Karpas-422 (cell line): ENCODE measurements at places on chromosomes 7 and 10. TPM values are rescaled to one million over a fixed set of nuclear protein-coding genes. Genes with fewer than 3 reads are reported as not detected.

DNA sequence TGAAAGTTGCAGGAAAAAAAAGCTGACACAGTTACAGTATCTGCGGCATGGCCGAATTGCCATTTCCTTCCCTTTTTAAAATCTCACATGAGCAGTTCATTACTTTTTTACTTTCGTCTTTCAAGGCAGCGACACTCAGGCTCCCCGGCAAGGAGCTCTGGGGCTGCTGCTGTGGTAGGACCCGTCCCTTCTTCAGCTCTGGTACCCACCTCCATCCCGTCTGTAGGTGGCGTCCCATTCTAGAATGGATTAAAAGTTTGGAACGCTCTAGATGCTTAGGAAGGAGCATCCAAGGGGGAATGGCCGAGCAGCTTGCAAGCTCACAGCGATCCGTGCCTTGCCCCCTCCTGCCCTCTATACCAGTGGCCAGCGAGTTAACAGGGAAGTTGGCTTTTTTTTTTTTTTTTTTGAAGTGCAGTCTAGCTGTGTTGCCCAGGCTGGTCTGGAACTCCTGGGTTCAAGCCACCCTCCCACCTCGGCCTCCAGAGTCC, 22.8 kb upstream of the TTYH3 start:
- H3K27ac ChIP-seq, result no peak overlapping the region
- H3K4me1 ChIP-seq, result no peaks in the 10 kb centered on the region
- H3K4me3 ChIP-seq, result no peak overlapping the region
- no peak for DNase-seq
- H3K36me3 ChIP-seq, result no peaks in the 10 kb centered on the region
- H3K27me3 ChIP-seq, result no peaks in the 10 kb centered on the region

DNA sequence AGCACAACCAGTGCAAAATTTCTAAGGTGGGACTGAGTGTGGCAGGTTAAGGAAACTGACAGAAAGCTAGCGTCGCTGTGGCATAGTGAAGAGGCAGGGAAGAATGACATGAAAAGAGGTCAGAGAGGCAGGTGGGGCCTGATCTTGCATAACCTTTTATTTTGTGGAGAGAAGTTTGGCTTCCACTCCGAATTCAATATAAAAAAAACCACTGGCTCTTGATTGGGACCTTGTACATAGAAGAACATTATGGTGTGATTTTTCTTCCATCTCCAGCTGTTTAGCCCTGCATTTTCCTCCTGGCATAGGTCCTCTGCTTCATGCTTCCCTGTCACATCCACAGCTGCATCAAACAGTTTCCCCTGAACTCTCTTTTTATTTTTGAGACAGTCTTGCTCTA, 170.5 kb upstream of the MEOX2 start:
- H3K27ac ChIP-seq, result no peak overlapping the region
- H3K36me3 ChIP-seq, result no peaks in the 10 kb centered on the region
- H3K27me3 ChIP-seq, result no peaks in the 10 kb centered on the region
- DNase-seq, result no peak
- no peak overlapping the region for H3K4me3 ChIP-seq

GRCh38 chr7:2480070-2480408, 3.8 kb upstream of the GRIFIN start:
- H3K27me3 ChIP-seq, result no peaks in the 10 kb centered on the region
- H3K4me1 ChIP-seq, result no peaks in the 10 kb centered on the region
- no peak overlapping the region for H3K27ac ChIP-seq
- H3K36me3 ChIP-seq, result no peaks in the 10 kb centered on the region
- no peak for DNase-seq

DNA sequence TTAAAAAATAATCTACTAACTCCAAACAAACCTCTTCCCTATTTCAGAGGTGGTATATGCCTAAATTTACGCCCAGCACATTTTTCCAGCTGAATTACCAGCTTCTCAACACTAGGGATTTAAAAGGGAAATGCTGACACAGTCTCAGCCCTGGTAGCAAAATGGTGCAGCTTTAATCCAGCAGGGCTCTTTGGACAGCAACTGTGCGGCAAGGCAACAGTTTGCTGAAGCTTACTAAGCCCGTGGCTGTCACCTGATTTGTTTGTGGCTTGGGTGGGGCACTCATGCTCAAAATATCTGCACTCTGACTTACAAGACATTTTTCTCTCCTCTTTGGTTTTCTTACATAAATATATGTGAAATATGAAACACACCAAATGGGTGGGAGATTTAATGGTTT, 206.7 kb downstream of the POU6F2 start:
- no peak overlapping the region for H3K4me3 ChIP-seq
- H3K27ac ChIP-seq, result no peak overlapping the region
- DNase-seq, result no peak
- no peaks in the 10 kb centered on the region for H3K36me3 ChIP-seq
- no peaks in the 10 kb centered on the region for H3K27me3 ChIP-seq
- peaks cover 11% of the 10 kb centered on the region for H3K4me1 ChIP-seq

DNA sequence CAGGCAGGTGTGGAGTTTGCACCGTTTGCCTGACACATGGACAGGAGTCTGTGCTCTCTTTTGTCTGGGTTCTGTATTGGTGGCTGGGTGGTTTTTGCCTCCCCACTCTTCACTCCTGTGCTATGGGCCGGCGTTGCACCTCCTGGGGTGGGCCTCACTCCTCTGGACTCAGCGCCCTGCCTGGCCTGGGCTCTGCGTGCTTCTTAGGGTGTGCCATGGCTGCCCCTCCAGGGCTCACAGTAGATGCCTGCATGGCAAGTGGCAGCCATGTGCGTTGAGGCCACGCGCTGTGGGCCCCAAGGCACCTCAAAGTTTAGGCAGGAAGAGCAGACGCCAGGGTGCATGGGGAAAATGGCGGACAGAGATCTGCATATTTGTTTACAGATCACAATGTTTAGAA, 319.8 kb downstream of the ADARB2 start:
- H3K4me1 ChIP-seq, result peaks cover 28% of the 10 kb centered on the region
- H3K27ac ChIP-seq, result no peak overlapping the region
- no peaks in the 10 kb centered on the region for H3K36me3 ChIP-seq
- no peaks in the 10 kb centered on the region for H3K27me3 ChIP-seq

DNA sequence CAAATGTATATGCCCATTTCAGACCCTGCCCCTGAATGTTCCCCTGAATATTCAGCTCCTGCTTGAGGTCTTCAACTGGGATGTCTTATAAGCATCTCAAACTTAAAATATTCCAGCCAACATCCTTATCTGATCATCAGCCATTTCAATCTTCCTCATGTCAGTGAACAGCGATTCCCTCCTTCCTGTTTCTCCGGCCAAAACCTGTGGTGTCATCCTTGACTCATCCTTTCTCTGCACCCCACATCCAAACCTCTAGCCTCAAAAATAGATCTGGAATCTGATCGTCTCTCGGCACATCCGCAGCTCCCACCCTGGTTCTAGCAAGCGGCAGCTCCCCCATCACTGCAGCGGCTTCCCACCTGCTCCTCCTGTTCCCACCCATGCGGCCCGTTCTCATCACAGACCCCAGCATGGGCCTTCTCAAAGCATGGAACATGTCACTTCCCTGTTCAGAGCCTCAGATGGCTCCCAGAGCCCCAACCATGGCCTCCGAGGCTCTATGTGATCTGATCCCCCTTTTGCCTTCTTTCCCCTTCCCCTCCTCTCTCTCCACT, 165.7 kb downstream of the HECW1 start:
- H3K4me1 ChIP-seq, result no peaks in the 10 kb centered on the region
- no peaks in the 10 kb centered on the region for H3K27me3 ChIP-seq
- H3K4me3 ChIP-seq, result no peak overlapping the region
- H3K27ac ChIP-seq, result no peak overlapping the region

DNA sequence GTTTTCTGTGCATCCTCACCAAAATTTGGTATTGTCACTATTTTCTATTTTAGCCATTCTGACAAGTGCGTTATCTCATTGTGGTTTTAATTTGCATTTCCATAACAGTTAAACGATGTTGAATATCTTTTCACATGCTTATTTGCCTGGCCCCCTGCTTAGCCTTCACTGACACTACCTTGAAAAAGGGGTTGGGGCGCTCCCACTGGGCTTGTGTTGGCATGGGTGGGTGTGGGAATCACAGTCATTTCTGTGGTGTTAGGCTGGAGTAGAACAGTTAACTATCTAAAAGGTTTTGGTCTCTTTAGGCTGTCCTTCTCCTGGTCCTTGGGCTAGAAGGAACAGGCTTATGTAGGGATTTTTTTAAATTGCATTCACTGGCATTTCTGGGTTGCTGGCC, 72.2 kb upstream of the TMEM140 start:
- no peak overlapping the region for H3K4me3 ChIP-seq
- H3K27ac ChIP-seq, result no peak overlapping the region
- DNase-seq, result no peak
- peaks cover 6% of the 10 kb centered on the region for H3K4me1 ChIP-seq
- H3K36me3 ChIP-seq, result no peaks in the 10 kb centered on the region

GRCh38 chr7:95798401-95798930, 26.1 kb downstream of the DYNC1I1 start:
- H3K27ac ChIP-seq, result no peak overlapping the region
- no peaks in the 10 kb centered on the region for H3K36me3 ChIP-seq
- no peaks in the 10 kb centered on the region for H3K4me1 ChIP-seq

DNA sequence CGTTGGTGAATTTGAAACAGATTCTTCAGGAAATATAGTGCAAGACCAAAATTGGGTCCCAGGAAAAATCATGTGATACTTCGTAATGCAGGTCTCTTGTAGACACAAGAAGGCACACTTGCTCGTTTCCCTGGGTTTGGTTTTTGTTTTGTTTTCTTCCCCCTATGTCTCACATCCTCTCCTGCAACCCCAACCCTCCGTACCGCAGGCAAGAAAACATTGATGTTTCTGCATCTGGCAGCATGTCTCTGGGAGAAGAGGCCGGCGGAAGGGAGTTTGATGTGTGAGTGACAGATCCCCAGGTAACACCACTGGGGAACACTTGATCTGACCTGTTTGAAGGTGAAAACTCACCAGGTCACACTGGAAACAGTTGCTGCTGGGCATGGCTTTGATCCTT, 718.5 kb downstream of the AUTS2 start:
- H3K27ac ChIP-seq, result no peak overlapping the region
- no peak for DNase-seq
- H3K4me1 ChIP-seq, result no peaks in the 10 kb centered on the region; the same call in none of the 2 replicates
- no peak overlapping the region for H3K4me3 ChIP-seq

DNA sequence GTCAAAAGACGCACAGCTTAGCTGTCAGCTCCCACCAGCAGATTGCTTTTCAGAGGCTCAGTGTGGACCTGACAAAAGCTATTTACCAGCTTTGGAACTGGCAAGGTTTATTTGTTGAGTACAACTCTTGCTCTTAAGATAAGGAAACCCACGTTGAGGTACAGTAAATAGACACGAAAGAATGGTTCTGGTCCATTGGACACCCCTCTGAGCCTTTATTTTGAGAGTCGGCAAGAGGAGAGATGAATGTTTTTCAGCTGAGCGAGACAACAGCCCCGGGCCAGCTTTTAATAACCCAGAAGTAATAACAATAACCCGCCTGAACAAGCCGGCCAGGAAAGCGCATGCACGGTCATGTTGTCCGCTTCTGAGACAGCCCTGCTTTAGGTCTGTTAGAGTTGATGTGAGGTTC, 49.0 kb downstream of the WNT2 start:
- H3K4me1 ChIP-seq, result no peaks in the 10 kb centered on the region
- no peak overlapping the region for H3K27ac ChIP-seq
- no peaks in the 10 kb centered on the region for H3K36me3 ChIP-seq
- no peak overlapping the region for H3K4me3 ChIP-seq

- H3K27ac ChIP-seq, result peak overlapping the region; percentile 75
- peak overlapping the region; percentile 92 for H3K4me3 ChIP-seq
- H3K36me3 ChIP-seq, result peaks cover 28% of the 10 kb centered on the region
- DNase-seq, result peak; percentile 71
Observed at GRCh38 chr7:36390199-36391090, 783 bp downstream of the ANLN start.

GRCh38 chr10:109969760-109970346, 37.9 kb upstream of the ADD3 start:
- H3K27me3 ChIP-seq, result no peaks in the 10 kb centered on the region
- no peaks in the 10 kb centered on the region for H3K36me3 ChIP-seq
- H3K4me1 ChIP-seq, result peaks cover under 1% of the 10 kb centered on the region
- no peak overlapping the region for H3K4me3 ChIP-seq

DNA sequence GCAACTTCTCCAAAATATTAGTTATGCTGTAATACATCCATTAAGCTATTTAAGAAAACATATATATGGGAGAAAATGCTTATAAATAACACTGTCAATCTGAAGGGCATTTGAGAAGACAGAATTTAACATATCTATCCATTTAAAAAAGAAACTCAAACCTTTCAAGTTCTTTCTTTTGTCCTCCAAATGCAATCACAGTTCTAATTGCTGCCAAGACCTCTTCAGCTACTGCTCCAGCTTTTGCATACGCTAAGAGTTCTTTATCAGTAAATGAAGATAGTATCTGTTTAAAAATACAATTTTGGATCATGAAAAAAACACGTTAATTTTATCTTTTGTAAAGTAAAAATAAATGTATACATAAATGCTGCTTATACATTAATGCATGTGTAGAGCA, 39.6 kb downstream of the ABCB1 start:
- DNase-seq, result no peak
- no peak overlapping the region for H3K27ac ChIP-seq
- no peaks in the 10 kb centered on the region for H3K36me3 ChIP-seq
- H3K4me1 ChIP-seq, result no peaks in the 10 kb centered on the region

DNA sequence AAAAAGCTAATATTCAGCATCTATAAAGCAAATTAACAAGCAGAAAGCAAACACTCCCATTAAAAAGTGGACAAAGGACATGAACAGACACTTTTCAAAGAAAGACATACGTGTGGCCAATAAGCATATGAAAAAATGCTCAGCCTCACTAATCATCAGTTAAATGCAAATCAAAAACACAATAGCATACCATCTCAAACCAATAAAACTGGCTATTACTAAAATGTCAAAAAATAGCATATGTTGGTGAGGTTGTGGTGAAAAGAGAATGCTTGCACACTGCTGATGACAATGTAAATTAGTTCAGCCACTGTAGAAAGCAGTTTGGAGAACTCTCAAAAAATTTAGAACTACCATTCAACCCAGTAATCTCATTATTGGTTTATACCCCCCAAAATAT, 284.6 kb upstream of the KCND2 start:
- H3K36me3 ChIP-seq, result no peaks in the 10 kb centered on the region
- no peak overlapping the region for H3K27ac ChIP-seq
- H3K27me3 ChIP-seq, result no peaks in the 10 kb centered on the region
- no peaks in the 10 kb centered on the region for H3K4me1 ChIP-seq
- no peak for DNase-seq

GRCh38 chr7:122842971-122843370, 43.3 kb downstream of the CADPS2 start:
- no peak overlapping the region for H3K4me3 ChIP-seq
- H3K4me1 ChIP-seq, result no peaks in the 10 kb centered on the region
- H3K27me3 ChIP-seq, result no peaks in the 10 kb centered on the region
- no peak overlapping the region for H3K27ac ChIP-seq

MBL2 gene
- not detected in 2 replicates for total RNA-seq

PRSS2 gene
- not detected in 2 replicates for total RNA-seq

LAMB4 gene
- total RNA-seq, result not detected in 2 replicates

BAZ1B gene
- 49.0 and 51.2 TPM in 2 replicates for total RNA-seq

ANXA11 gene
- 56.0 and 88.2 TPM in 2 replicates for total RNA-seq

PDK4 gene
- not detected in 2 replicates for total RNA-seq

CCT6A gene
- total RNA-seq, result 149 and 174 TPM in 2 replicates

RNF148 gene
- total RNA-seq, result not detected in 2 replicates

SMKR1 gene
- total RNA-seq, result 0.22 TPM in 1 of 2 replicates, not detected in the other

ZNF239 gene
- 4.7 and 11.9 TPM in 2 replicates for total RNA-seq

ST8SIA6 gene
- total RNA-seq, result not detected in 2 replicates

ZC3HAV1 gene
- total RNA-seq, result 44.2 and 49.2 TPM in 2 replicates
